ENCODE measurements at places on chromosomes 12 and 14. TPM values are rescaled to one million over a fixed set of nuclear protein-coding genes. Genes with fewer than 3 reads are reported as not detected.

GRCh38 chr12:482061-482460, 22.3 kb downstream of the B4GALNT3 start:
- DNase-seq, result no peak

GRCh38 chr14:67820428-67820971, 921 bp downstream of the RAD51B start:
- DNase-seq, result no peak

DNA sequence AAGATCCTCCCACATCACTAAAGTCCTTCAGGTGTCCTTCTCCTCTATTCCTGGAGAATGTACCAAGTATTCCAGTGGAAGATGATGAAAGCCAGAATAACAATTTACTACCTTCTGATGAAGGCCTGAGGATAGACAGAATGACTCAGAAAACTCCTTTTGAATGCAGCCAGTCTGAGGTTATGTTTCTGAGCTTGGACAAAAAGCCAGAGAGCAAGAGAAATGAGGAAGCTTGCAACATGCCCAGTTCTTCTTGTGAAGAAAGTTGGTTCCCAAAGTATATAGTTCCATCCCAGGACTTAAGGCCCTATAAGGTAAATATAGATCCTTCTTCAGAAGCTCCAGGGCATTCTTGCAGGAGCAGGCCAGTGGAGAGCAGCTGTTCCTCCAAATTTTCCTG, 54.6 kb upstream of the HELB start:
- DNase-seq, result no peak

KRT1 gene
- total RNA-seq, result not detected

GRCh38 chr12:27252934-27253333, 8.8 kb downstream of the STK38L start:
- DNase-seq, result no peak

DCAF11 gene
- 96.1 TPM for total RNA-seq

DNA sequence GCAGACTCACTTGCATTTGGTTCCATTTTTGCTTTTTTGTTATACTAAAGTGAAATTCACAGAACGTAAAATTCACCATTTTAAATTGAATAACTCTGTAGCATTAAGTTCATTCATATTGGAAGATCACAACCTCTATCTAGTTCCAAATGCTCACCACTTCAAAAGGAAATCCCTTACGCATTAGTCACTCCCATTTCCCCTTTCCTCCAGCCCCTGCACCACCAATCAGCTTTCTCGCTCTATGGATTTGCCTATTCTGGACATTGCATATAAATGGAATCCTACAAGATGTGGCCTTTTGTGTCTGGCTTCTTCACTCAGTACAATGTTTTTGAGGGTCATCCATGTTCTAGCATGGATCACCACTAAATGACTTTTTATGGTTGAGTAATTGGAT, 294.5 kb downstream of the KSR2 start:
- DNase-seq, result no peak

DNA sequence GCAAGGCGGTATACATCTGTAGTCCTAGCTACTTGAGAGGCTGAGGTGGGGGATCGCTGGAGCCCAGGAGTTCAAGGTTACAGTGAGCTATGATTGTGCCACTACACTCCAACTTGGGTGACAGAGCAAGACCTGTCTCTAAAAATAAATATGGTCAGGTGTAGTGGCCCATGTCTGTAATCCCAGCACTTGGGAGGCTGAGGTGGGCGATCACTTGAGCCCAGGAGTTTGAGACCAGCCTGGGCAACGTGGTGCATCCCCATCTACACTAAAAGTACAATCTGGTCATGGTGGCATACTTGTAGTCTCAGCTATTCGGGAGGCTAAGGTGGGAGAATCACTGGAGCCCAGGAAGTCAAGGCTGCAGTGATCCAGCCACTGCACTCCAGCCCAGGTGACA, 40.6 kb downstream of the HECTD1 start:
- DNase-seq, result no peak

PRH2 gene
- not detected for total RNA-seq

GRCh38 chr14:93905623-93906022, 21.5 kb upstream of the FAM181A start:
- DNase-seq, result peak; percentile 5

CBLN3 gene
- total RNA-seq, result 10.9 TPM

- no peak for DNase-seq
Measured at GRCh38 chr14:50666772-50667683, 1.1 kb downstream of the SAV1 start.

FCF1 gene
- 55.8 TPM for total RNA-seq

TMTC3 gene
- 8.6 TPM for total RNA-seq

DNA sequence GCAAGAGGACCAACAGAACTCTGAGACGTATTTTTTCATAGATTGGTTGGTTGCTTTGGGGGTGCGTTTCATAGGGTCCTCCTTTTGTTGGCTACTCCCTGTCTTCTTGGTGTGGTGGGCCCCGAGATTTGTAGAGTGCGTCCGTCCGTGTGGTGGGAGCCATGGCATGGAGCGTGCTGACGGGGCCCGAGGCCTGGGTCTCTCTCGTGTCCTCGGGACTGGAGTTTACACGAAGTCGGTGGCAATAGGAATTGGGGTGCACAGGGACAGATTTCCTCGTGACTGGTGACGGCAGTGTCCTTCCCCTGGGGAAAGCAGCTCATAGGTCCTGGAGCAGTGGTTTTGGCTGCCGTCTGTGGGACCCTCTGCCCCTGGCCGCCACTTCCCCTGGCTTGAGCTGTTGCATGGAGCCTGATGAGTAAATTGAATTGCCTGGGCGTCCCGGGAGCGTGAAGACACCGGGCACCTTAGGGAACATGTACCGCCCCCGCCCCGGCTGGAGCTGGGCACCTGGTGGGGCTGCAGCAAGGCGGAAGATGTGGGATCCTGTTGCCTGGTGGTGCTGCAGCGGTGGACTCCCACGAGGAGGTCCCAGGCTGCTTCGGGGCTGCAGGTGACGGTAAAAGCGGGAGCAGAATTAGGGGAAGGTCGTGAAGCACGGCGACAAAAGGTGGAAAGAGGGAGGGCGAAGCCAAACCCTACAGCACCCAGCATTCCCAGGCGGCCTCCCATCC, 153.7 kb upstream of the ALG10B start:
- DNase-seq, result no peak

PTGER2 gene
- total RNA-seq, result 96.0 TPM

DNA sequence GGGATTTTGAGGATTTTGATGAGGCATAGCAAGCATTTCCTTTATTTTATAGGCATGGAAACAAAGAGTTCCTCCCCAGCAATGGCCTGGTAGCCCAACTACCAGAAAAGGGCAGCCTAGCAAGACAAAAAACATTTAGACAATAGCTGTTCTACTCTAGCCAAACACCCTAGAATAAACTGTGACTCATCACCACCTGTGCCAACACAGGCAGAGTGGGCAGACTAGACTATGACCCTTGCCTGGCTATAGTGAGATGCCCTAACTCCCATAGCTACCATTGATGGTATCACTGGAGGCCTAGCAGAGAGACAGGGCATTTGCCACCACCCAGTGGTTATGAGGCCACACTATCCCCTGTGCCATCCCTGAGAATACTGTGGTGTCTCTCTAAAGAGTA, 15.5 kb upstream of the CCER1 start:
- no peak for DNase-seq

- no peak for DNase-seq
Measured at GRCh38 chr12:124940143-124940392, 25.6 kb upstream of the UBC start.

DNA sequence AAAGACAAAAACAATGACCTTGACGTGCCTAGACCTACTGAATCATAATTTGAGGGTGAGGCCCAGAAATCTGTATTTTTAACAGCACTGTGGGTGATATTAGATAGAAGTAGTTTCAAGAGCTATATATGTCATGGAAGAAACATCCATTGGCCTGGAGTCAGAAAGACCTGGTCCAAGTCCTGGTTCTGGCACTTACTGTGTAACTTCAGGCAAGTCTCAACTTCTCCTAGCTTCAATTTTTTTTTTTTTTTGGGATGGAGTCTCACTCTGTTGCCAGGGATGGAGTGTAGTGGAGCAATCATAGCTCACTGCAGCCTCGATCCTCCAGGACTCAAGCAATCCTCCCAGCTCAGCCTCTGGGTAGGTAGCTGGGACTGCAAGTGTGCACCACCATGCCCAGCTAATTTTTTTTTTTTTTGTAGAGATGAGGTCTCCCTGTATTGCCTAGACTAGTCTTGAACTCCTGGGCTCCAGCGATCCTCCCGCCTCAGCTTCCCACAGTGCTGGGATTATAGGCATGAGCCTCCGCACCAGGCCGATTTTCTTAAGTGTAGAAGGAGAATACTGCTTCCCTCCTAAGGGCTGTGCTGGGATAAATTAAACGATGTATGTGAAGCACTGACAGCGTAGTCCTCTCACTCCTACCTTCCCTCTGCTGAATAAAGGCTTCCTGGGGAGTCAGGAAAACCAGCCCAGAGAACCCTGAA, 14.3 kb upstream of the GPX2 start:
- DNase-seq, result no peak

- DNase-seq, result no peak
Measured at GRCh38 chr12:89789862-89790261, 81.2 kb upstream of the ATP2B1 start.

DNA sequence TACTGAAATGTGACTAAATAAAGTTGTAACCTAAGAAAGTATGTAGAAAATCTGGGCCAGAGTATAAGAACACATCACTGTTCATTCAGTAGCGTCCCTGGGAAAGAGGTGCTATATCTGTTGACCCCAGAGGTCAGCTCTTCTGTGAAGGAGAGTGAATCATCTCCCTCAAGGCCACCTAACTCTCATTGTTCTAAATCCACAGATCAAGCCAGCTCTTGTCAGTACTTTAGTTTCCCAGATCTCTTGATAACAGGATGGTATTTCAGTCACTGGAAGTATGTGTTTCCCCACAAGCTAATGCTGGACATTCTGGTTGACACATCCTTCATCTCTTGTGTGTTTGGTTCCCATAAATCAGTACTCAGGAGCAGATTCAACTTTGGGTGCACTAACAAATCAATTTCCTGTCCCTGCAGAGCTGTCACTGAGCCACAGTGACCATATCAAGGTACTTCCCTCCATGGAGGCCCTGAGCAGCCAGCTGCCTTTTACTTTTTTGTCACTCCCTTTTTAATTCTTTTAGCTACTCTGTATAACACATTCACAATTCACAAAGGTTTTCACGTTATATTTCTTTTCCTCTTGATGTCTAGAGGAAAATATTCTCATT, 7.8 kb downstream of the KRT1 start:
- no peak for DNase-seq

SERPINA10 gene
- not detected for total RNA-seq

DNA sequence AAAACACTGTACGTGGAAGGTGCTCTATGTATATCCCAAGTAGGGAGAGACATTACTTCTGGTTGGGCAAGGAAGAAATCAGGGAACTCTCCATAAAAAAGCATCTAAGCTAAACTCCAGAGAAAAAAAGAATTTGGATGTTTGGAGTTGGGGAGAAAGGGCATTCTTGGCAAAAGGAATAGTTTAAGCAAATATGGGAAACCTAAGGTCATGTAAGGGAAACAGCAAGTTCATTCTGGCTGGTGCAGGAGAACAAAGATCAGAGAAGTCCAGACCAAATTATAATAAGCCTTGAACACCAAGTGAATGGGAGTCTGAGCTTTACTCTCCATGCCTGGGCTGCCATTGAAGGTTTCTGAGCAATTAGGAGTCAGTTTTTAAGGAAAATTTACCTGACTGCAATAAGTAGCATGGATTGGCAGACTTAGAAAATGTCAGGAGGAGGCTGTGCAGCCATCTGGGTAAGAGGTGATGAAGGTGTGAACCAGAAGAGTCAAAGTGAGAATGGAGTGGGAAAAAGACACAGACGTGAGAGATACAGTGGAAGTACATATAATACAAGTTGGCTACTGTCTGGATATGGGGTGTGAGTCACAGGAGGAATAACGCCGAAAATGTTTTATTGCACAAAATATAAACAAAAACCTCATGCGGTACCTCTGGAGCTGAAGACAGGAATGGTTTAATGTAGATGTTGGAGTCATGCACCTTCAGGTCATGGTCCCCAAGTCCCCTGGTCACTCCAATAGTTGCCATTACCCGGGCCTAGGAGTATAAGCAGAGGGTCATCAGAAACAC, 222.6 kb downstream of the MON2 start:
- DNase-seq, result no peak

LHX5 gene
- total RNA-seq, result not detected

DNA sequence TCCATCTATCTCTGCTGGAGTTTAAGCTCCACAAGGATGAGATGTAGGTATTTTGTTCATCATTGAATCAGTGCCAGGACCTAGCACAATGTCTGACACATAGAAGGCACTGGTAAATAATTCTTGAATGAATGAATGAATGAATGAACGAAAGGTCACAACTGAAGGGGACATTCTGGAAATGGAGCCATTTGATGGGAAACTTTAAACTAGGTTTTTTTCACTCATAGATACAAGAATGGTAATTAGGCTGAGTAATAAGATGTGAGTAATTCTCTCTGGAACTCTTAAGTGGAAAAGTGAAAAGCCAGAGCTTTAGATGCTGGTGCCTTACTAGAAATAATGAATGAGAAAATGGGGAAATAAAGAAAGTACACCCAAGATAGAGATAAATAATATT, 44.3 kb downstream of the SCN8A start:
- DNase-seq, result no peak

DNA sequence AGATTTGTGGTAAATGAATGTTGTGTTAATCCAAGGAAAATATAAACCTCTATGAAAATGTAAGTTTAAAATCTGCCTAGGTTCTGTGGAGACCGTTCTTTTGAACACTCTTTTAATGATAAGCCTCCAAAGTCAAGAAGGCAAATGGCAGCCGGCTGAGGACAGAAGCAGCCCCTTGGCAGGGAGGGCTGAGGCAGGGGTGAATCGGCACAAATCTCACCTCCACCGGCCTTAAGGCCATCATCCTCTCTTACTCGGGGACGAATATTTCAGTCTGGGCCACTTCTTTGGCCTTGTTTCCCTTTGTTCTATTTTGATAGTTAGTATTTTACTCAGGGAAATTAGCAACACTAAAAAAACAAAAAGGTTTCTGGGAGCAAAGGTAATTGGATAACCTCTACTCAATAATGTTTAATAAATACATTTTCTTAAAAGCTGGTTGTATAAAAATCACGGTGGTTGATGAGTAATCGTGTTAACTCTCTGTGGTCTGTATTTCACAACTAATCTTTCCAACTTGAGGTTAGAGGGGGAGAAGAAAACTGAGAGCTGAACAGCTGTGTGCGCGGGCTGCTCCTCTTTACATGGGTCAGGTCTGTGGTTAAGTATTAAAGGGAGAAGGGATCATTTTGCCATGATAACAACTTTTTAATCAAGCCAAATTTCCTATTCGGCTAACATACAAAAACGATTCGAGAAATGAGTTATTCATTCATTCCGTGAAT, 18.6 kb downstream of the LGMN start:
- no peak for DNase-seq

TCL1B gene
- total RNA-seq, result not detected

FAM234B gene
- 7.2 TPM for total RNA-seq

CIROP gene
- total RNA-seq, result not detected

Measured in natural killer cell treated with Interleukin-12 subunit alpha and Interleukin-12 subunit beta and Interleukin-15 and Interleukin-18, amount 100 ng/mL, for 72 hours (primary cell).